ENCODE measurements at places on chromosomes 7 and 10.

DNA sequence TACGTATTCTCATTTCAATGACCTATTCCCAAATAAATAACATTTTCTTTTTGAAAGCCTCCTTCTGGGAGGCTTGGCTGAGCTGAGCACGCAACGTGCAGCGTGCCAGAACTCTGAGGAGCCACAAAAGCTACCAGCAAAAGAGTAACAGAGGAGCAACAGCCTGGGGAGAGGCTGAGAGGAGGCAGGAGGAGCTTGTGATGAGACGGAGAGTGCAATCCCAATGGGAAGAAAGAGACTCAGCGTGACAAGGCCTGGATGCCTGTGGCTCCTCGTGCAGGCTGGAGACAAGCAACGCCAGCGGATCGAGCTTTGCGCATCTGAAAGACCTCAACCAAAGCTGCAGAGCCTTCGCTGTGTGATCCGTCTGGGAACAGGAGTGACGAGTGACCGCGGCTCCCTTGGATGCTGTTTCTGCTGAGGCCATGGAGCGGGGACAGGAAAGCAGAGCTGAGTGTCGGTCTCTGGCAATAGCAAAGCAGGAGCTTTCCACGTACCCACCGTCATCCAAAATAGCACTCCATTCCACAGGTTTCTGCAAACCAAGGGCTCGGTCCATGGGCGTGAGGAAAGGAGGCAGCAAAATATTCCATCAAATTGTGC lies 171.7 kb upstream of the PFKP start:
- no peak for DNase-seq

DNA sequence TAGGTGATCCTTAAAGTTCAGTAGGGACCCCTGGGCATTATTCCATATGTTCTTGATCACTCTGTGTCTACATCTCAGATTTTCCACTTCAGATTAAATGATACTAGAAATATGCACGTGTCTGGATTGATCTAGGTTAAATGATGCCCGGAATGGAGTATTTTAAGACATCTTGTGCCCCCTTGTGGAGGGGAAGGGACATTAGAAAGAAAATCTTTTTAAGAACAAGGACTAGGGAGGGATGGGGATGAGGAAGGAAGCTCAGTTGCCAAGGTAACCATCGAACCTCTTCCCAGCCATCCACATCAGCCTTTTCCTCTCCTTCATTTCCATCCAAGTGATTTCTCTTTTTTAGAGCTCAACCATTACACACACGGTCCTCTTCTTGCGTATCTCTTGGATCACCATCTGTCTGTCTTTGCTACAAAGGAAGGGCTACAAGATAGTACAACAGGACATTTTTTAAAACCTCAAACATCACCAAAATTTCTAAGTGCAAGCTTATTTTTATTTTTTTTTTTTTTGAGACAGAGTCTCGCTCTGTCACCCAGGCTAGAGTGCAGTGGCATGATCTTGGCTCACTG lies 40.5 kb downstream of the PRSS2 start:
- DNase-seq = peak; percentile 64

GRCh38 chr10:30493609-30494530 lies 59.9 kb downstream of the MAP3K8 start:
- DNase-seq = no peak

GRCh38 chr7:126656165-126656564 lies 596.6 kb downstream of the GRM8 start:
- DNase-seq = no peak

- DNase-seq = no peak
These were observed 165.5 kb upstream of the TBX20 start for GRCh38 chr7:35419391-35419755.

GRCh38 chr7:124276005-124276622 lies 243.2 kb upstream of the TMEM229A start:
- DNase-seq = no peak

- DNase-seq = no peak
These were observed 76.9 kb upstream of the KMT2C start for GRCh38 chr7:152512706-152513105.

- no peak for DNase-seq
These were observed 289.7 kb downstream of the TCF7L2 start for GRCh38 chr10:113239566-113240350.

DNA sequence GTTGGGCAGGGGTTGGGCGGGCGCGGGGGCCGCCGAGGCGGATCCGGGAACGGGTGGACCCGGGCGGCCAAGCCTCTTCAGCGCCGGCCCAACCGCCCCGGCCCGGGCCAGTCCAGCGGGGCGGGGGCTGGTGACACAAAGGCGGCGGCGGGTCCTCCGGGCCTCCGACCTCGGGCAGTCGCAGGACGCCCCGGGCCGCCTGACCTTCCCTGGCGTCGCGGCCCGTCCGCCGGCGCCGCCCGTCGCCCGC lies 54.2 kb downstream of the METTL2B start:
- DNase-seq = no peak

- DNase-seq = no peak
These were observed 38.0 kb downstream of the PRKAG2 start for GRCh38 chr7:151838861-151839381.

- no peak for DNase-seq
These were observed 41.3 kb upstream of the ARL4A start for GRCh38 chr7:12646139-12646538.

- no peak for DNase-seq
These were observed 32.7 kb upstream of the VSIR start for GRCh38 chr10:71805776-71806703.

DNA sequence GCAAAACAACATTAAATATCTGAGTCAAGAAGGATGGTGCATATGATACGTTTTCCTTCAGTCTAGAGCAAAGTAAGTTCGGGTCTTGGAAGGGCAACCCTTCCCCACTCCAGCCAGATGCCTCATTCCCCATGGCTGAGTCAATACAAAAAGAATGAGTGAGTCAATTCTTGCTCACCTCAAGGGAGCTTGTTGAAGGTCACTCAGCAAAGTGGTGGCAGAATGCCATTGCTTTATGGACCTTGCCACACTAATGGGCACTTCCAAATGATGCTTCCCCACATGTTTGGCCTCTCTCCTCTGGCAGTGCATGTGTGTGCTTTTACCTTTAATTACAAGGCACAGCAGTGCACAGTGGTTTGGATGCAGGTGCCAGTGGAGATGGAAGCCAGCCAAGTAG lies 296.5 kb downstream of the SORCS3 start:
- no peak for DNase-seq

DNA sequence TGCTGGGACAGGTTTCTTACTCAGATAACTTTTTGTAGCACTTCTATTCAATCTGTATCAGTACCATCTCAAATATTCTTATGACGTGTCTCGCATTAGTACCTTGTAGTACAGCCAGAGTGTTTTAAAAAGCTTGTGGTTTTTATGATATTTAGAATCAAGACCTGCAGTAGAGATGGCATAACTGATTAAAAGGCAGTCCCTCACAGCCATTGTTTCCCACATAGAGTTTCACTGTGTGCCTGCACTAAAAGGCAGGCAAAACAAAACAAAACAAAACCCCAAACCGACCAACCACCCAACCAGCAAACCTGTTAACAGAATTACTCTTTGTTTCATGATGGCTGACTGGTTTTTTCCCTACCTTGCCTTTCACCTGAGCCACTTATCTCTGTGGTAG lies 221.3 kb upstream of the DGKB start:
- DNase-seq = no peak

GRCh38 chr10:102230264-102230860 lies 4.3 kb downstream of the ELOVL3 start:
- no peak for DNase-seq

- no peak for DNase-seq
These were observed 224.7 kb downstream of the CUX1 start for GRCh38 chr7:102042016-102042656.

- no peak for DNase-seq
These were observed 63.0 kb upstream of the DRGX start for GRCh38 chr10:49458869-49459268.

- DNase-seq = no peak
These were observed 3.4 kb downstream of the CDK1 start for GRCh38 chr10:60781661-60782060.

DNA sequence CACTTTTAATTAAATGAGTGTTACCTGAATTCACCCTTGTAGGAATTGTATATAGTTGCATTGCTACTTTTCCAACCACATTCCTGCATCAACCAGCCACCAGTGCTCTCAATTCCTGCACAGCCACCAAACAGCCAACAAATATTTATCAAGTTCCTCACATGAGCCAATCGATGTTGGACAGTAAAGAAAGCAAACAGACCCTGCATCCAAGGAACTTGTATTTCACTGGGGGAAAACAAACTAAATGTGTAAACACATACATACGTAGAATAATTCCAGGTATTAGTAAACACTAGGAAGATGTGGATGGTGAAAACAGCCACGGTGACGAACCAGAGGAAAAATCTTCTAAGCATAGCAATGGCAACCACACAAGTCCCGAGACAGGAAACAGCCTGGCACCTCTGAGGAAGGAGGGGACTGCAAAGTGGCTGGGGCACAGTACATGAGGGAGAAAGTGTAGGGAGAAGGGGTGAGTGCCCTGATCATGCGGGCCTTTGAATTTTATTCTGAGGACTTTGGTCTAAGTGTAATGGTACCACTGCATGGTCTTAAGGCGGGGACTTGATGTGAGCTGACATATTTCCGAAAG lies 111.2 kb downstream of the XRCC2 start:
- no peak for DNase-seq

GRCh38 chr10:127534496-127534895 lies 14.6 kb upstream of the NPS start:
- DNase-seq = no peak

DNA sequence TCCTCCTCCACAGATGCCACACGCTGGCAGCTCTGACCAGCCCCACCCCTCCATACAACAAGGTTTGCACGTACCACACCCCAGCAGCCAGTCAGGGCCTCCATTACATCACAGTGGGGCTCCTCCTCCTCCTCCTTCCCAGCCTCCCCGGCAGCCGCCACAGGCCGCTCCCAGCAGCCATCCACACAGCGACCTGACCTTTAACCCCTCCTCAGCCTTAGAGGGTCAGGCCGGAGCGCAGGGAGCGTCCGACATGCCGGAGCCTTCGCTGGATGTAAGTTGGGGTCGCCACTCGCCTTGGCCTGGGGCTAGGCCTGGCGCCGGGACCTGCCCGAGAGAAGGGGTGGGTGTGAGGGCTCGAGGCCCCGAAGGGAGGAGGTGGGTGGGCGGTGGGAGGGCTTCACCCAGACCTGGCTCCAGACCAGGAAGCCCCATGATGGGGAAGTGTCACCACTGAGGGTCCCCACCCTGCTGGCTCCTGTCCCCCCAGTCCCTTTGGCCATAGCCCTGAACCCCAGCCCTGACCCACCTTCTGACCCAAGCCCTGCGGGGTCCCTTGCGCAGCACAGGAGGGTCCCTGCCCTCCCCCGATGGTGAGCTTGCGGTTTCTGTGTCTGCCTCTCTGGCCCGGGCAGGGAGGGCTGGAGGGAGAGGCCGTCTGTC lies 36.2 kb upstream of the PPIF start:
- no peak for DNase-seq

Measured in hippocampal formation (tissue), 2 donors.